Gastroesophageal sphincter (tissue), 4 donors: ENCODE measurements at places on chromosomes 16 and 17. TPM values are rescaled to one million over a fixed set of nuclear protein-coding genes. Genes with fewer than 3 reads are reported as not detected.

TMEM238L gene
- not detected for total RNA-seq

ACSM3 gene
- total RNA-seq = 6.5 TPM

SLFN14 gene
- not detected for total RNA-seq

SCARF1 gene
- total RNA-seq = 8.9 TPM

OTOP2 gene
- not detected for total RNA-seq

RAB26 gene
- 1.0 TPM for total RNA-seq

HIC1 gene
- 44.7 TPM for total RNA-seq

NLK gene
- total RNA-seq = 14.3 TPM

C17orf100 gene
- 1.4 TPM for total RNA-seq

SLC35G6 gene
- not detected for total RNA-seq

DNA sequence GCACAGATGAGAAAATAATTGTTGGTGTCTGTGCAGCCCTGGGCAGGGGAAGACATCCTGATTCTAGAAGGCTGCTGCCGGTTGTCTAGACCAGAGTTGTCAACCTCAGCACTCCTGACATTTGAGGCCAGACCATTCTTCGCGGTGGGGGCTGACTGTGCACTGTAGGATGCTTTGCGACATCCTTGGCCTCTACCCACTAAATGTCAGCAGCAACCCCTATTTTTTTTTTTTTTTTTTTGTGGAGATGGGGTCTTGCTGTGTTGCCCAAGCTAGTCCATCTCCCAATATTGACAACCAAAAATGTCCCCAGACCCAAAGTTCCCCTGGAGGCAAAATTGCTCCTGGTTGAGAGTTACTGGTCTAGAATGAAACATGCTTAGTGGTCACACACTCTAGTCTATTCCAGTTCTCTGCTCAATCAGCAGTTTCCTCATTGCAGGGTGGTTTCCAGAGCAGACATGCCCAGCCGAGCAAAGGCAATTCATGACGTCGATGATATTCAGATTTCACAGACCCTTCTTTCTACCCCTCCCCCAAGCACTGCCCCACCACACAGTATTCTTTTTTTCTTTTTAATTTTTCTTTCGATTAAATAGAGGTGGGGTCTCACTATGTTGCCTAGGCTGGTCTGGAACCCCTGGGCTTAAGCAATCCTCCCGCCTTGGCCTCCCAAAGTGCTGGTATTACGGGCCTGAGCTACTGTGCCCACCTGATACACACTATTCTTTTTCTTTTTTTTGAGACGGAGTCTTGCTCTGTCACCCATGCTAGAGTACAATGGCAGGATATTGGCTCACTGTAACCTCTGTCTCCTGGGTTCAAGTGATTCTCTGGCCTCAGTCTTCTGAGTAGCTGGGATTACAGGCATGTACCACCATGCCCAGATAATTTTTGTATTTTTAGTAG lies 9.0 kb downstream of the C17orf99 start:
- no peak for ATAC-seq

DNA sequence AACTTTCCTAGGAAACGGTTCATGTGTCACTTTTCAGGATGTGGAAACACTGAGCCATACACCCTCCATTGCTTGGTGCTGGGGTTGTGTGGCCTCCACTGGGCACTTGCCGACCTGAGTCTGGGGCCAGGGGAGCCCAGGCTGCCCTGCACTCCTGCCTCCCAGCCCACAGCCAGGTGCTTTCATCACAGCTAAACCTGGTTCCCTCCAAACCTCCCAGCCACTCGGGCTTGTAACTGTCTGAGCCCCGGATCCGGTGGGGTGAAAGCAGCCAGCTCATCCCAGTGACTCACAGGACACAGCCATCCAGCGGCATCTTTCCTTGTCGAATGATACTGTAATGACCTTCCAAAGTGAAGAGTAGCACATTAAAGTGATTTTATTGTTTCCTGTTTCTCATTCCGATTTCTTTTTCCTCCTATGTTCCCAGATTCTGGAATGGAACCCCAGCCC lies 19.8 kb downstream of the CARHSP1 start:
- no peak for ATAC-seq

GRCh38 chr17:48471817-48472410 lies 41.9 kb upstream of the SKAP1 start:
- ATAC-seq = no peak

DNA sequence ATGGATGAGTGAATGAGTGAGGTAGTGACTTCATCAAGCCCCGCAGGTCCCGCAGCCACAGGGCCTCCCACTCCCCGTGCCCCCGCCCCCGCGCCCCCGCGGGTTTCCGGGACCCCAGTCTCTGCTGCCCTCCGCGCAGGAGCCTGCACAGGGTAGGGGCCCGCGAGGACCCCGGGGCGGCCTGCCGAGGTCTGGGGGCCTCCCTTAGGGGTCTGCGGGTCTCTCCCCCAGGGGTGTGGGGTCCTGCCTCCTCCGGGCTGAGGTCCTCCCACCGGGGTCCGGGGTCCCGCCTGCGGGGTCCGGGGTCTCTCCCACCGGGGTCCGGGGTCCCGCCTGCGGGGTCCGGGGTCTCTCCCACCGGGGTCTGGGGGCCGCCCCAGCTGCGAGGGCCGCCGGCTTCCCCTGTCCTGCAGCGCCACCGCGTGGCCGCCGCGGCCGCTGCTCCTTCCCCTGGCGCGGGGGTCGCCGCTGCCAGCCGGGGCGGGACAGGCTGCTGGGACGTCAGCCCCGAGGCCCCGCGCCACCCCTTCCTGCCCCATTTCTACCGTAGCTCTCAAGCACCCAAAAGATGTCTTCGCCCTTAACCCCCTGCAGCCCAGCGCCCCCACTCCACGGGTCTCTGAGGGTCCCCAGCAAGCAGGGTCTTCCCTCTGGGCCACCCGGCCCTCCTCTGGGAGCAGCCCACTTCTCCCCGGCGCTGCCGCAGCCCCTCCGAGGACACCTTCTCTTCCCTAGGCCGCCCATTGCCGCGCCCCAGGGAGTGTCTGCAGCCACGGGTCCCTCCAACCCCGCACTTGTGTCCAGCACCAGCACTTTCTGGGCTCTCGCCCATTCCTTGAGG lies 10.4 kb upstream of the CHMP6 start:
- ATAC-seq = no peak

- ATAC-seq = no peak
Measured at GRCh38 chr17:31167111-31167510, 72.3 kb downstream of the NF1 start.

DNA sequence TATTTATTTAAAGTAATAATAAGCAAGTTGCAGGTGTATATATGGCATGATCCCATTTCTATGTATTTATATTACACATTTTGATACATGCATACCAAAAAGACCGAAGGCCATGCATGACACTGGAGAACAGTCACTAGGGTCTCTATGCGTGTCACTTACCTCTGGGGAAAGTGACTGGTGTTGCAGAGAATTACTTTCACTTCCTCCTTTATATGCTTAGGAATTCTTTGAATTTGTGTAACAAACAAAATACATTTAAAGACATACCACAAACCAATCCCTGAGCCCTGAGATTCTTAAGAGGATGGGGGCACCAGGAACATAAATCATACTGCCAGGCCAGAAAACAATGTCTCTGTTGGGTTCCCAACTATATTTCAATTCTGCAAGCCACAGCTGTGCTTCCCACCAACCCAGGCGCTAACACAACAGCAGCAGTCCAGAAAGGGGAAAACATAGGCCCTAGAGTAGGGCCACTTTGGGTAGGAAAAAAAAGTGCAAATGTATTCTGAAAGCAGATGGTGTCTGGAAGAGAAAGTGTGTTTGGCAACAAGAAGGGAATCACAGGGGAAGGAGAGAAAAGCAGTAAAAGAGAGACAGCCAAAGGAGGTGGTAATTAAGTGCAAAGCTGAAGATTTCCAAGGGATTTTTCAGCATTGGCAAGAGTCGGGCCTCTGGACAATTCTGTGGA lies 24.5 kb upstream of the HYDIN start:
- ATAC-seq = no peak

DNA sequence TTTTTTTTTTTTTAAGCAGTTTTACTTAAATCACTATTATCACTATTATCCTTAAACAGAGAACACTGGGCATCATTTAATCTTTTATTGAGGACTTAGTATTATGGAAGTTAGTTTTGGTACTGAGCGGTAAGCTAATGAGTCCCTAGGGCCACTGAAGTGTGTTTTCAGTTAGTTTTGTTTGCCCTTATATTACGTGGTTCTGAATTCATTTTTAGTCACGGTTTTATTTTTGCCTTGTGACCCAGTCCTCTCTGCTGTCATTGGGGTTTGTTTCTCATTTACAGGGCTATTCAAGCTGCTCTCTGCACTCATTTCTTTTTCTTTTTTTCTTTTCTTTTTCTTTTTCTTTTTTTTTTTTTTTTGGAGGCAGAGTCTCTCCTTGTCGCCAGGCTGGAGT lies 17.3 kb downstream of the RABEP1 start:
- ATAC-seq = no peak

DNA sequence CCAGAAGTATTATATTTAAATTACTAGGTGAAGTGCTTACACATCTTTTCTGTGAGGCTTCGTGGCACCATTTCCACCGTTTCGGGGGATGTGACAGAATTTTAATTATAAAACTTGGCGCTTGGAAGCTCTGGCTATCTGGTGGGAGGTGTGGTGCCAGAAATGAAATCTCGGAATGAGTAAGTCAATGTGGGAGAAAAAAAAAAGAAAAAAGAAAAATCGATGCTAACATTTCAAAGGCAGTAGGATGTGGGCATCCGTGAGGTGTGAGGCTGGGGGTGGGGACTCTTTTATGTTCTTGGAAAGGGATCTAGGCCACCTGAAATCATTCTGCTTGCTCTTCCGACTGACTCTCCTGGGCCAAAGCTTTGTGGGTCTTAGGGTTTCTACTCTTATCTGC lies 21.9 kb downstream of the CPPED1 start:
- no peak for ATAC-seq

DNA sequence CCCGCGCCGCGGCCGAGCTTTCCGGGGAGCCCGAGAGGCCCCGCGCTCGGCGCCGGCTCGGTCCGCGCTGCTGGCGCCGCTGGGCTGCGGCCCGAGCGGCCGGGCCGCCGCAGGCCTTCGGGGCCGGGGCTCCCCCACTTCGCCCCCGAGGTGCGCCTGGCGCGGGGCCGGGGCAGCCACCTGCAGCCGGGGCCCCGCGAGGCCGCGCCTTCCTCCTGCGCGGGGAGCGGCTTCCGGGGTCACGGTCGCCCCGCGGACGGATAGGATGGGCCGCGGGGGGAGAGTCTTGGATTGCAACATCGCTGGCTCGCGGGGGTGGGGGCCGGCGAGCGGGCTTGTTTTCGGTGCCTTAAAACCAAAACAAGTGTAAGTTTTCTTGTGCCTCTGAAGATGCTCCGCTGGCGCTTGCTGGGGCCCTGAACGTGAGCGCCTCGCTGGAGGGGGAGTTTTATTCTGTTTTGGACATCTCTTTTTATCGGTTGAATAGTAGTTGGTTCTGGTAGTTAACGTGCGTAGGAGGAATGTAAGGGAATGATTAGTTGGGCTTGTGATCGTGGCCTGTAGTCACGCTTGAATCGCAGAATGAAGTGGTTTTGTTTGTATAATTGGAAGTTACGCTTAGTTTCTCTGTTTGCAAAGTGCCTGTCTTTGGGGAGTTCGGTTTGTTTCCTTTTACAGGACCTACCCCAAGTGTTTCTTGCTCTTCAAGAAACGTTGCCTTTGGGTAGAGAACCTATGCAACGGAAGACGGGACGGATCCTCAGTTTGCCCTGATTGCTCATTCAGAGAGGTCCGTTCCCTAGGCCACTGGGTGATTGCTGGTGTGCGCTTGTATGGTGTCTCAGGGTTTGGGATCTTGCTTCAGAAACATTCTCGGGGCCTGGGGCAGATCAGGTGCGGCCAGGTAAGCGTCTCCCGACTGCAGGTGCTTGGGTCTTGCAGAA lies 724 bp downstream of the UBE2I start:
- ATAC-seq = peak; percentile 41

GRCh38 chr16:65788434-65789140 lies 577.9 kb upstream of the CDH5 start:
- ATAC-seq = no peak

- peak; percentile 80 for ATAC-seq
Measured at GRCh38 chr17:7023576-7024401, 939 bp downstream of the BCL6B start.

- ATAC-seq = no peak
Measured at GRCh38 chr16:14454391-14454790, 175.7 kb downstream of the PARN start.

GRCh38 chr17:9151091-9151490 lies 129.8 kb downstream of the NTN1 start:
- no peak for ATAC-seq

DNA sequence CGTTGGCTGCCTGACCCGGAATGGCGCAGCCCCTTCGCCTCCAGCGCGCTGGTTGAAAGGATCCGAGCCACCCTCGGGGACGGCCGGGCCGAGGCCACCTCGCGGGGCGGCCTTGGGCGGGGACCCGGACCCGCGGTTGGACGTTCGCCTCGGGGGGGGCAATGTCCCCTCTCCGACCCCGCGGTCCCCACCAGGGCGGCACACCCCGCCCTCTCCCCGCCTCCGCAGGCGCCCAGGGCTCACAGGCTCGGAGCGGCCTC lies 1.0 kb upstream of the SOX8 start:
- ATAC-seq = no peak

GRCh38 chr16:68508013-68508412 lies 31.1 kb upstream of the ZFP90 start:
- ATAC-seq = no peak

DNA sequence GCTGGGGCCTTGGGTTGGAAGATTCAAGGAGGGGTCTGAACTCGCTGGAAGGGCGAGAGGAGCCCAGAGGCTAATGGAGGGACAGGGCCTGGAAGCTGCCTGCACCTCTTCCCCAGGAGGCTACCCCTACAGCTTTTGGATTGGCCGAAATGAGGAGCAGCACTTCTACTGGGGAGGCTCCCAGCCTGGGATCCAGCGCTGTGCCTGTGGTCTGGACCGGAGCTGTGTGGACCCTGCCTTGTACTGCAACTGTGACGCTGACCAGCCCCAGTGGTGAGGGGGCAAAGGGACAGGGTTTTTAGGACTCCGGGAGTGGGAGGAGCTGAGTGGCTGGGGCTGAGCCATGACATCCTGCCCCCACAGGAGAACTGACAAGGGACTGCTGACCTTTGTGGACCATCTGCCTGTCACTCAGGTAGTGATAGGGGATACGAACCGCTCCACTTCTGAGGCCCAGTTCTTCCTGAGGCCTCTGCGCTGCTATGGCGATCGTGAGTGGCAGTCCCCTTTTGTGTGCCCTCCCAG lies 8.8 kb downstream of the CNTNAP1 start:
- no peak for ATAC-seq

- ATAC-seq = no peak
Measured at GRCh38 chr17:40312893-40313667, 4.1 kb downstream of the RARA start.

DNA sequence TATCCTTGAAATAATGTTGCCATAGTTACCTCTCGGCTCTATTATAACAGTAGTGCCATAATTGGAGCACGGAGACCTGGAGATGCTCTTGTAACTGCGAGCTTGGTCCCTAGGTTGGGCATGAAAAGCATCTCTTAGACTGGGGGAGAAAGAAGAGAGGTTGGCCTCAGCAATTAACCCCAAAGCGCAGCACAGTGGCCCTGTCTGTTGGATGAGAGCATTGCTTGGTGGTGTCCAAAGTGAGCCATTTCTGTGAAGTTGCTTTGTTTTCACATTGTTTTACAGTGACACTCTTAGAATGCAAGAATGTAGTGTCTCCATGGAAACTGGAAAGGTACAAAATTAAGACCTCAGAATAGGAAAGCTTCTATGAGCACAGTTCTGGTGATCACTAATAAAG lies 660.7 kb upstream of the EEF2KMT start:
- no peak for ATAC-seq
